HEK293T (cell line): ENCODE measurements at places on chromosomes 7 and 10.

- no peak for DNase-seq
Measured at GRCh38 chr7:38548605-38549004, 82.6 kb downstream of the AMPH start.

DNA sequence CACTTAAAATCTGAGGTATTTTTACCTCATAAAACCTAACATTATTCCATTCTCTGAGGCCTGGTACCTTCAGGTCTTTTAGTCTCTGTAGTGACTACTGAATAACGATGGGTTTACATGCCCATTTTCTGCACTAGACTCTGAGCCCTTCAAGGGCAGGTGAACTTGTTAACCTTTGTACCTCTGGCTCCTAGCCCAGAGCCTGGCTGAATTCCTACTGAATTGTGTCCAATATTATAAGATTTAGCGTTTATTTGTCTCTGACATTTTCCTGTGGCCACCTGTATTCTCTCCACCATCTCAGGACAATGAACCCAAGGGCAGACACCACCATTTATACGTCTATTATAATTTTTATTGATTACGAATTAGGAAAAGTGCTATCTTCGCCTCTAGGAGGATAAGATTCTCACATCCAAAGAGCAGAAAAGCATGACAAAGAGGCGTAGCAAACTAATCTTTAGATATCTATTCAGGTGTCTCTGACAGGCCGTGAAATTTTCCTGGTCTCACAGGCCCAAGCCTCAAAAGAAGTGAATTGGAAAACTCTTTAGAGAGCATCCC, 27.9 kb upstream of the HNRNPH3 start:
- no peak for DNase-seq

GRCh38 chr7:159231017-159231416, 86.3 kb upstream of the VIPR2 start:
- no peak for DNase-seq

- DNase-seq: peak; percentile 35
Measured at GRCh38 chr7:124152859-124153692, 120.2 kb upstream of the TMEM229A start.

DNA sequence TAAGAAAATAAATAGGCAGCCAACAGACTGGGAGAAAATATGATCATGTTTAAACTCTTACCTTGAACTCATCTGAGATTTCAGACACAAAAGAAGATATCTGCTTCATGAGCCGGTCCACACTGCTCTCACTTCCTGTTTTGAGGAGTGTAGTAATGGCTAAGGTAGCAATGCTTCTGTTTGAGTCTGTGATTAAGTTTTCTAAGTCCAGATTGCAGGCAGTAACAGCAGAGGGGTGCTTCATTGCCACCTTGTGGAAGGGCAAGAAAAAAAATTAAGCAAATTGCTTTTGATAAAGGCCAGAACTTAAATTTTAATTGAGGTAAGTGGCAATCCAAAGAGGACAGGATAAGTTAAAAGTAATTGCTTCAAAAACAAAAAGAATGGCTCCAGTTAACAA, 69.1 kb downstream of the MEST start:
- DNase-seq: peak; percentile 23
